Hematopoietic multipotent progenitor cell treated with erythropoietin and hydrocortisone succinate and interleukin-3 and kit ligand, for 8 days (in vitro differentiated cells): ENCODE measurements at places on chromosomes 5 and 9.

GRCh38 chr9:101254733-101255433 lies 129.9 kb downstream of the BAAT start:
- no peak for DNase-seq

DNA sequence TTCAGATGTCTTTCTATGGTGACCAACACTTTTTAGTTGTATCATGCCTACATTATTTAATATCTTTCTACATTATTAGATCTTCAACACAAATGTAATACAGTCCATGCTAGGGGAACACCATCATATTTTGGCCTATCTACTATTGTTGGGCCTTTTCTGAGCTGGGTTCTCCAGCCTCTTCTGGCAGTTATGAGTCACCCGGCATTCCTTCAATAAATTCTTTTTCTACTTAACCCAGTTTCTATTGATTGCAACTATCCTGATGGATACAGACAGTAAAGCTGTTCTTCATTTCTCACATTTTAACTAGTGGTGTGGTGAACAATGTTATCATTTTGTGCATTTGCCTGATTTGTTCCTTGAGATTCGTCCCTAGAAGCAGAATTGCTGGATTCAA lies 529.3 kb downstream of the BNC2 start:
- no peak for DNase-seq

DNA sequence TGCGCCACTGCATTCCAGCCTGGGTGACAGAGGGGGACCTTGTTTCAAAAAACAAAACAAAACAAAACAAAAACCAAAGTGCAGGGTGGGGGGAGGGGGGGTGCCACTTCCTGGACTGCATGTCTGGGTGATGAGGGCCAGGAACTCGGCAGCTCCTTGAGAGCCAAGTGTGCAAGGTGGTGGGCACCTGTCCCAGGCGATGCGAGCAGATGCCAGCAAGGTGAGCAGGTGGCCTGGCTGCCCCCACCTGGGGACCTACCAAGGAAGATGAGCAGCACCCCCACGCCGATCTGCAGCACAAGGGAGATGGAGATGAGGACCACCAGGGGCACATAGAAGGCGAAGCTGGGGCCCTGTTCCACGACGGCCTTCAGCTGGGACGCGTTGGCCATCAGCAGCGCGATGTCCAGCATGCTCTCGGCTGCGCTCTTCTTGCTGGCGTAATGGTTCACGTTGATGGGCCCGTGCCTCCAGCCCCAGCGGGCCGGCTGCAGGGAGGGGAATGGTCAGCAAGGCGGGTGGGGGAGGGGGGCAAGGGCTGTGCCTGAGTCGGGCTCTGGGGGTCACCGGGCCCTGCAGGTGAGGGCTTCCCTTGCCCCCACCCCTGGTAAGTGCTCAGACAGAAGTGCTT lies 7.8 kb downstream of the NINJ1 start:
- no peak for DNase-seq

DNA sequence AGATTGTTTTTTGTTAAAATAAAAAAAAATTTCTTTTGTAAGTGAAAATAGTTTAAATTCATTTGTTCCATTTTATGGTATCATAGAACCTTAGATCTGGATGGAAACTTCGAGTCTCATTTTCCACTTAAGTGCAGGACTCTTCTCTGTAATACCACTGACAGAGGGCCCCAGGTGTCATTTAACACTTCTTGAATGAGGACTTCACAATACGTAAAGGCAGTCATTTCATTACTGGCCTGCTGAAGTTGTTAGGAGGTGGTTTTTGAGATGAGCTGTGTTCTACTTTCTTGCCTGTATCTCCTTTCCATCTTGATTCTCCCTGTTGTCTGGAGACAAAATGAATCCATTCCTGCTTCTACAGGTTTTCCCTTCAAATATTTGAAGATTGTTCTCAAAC lies 455.3 kb downstream of the DMRT2 start:
- no peak for DNase-seq

- DNase-seq = no peak
Observed at GRCh38 chr5:56648460-56649034, 166.8 kb upstream of the MAP3K1 start.

GRCh38 chr5:170843870-170844269 lies 17.9 kb upstream of the RANBP17 start:
- no peak for DNase-seq

DNA sequence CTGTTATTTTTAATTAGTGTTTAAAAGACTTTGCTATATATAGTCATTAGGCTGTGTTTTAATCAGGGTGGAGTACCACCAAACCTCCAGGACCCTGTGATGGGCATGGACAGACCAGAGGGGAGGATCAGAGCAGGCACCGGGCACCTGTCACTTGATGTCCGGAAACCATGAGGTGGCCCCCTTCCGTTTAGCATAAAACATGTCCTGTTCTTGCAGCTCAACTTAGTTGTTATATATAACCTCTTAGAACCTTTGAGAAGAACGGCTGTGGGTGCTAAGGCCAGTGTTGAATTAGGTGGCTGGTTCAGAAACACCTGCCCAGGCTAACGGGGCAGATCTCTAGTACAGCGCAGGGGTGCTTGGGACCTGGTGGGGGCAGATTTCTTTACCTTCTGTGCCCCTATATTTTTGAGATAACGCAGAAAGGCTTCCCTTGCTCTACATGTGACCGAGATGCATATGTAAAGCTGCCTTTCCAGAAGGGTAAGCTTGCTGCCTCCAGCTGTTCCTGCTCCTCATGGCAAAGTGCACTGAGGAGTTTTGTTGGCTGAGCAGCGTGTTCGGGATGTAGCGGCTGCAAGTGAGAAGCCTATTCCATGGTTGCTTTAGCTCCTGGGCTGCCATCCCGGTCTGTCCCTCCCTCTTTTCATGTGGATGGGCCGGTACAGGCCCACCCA lies 255.5 kb downstream of the FANCC start:
- no peak for DNase-seq
